ENCODE measurements at places on chromosomes 12 and 14. TPM values are rescaled to one million over a fixed set of nuclear protein-coding genes. Genes with fewer than 3 reads are reported as not detected.

DNA sequence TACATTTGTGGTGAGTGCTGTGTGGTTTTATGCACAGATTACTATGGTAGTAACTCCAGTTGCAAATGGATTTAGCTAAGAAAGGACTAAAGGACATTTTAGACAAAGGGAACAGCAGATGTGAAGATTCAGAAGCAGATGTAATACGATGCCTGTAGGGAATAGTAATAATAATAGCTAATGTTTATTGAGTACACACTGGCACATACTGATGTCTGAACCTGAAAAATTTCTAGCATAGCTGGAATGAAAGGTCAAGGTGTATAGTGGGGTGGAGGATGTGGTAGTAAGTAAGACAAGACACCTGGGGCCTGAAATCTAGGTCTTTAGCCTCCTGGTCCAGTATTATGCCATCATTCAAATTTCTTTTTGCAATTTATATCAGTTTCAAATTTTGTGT is 54.3 kb upstream of the LRTM2 start:
- no peak for DNase-seq

The TSPAN11 gene
- total RNA-seq: 0.28 TPM

The TAMALIN gene
- total RNA-seq: 13.4 TPM

The KRT77 gene
- total RNA-seq: not detected

DNA sequence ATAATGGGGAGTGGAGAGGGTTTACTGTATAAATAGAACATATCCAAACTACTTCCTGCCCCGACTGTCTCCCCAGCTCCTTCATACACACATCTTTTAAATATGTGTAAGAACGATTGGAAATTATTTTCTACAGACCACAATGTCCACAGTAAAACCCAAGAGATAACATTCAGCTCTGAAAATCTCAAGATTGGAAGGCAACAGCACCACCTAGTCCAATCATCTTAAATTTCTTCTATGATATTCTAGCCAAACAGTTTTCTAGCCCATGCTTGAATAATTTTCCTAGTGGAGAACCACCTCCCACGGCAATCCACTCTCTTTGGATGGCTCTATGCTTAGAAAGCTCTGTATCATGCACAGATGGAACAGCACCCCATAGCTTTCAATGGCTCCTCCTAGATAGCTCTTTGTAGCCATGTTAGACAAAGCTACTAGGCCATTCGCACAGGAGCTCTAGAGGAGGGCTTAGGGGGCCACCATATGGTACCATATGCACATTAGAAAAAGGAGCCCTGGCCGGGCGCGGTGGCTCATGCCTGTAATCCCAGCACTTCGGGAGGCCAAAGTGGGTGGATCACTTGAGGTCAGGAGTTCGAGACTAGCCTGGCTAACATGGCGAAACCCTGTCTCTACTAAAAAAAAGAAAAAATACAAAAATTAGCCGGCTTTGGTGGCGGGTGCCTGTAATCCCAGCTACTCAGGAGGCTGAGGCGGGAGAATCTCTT is 18.1 kb downstream of the VDR start:
- DNase-seq: no peak

DNA sequence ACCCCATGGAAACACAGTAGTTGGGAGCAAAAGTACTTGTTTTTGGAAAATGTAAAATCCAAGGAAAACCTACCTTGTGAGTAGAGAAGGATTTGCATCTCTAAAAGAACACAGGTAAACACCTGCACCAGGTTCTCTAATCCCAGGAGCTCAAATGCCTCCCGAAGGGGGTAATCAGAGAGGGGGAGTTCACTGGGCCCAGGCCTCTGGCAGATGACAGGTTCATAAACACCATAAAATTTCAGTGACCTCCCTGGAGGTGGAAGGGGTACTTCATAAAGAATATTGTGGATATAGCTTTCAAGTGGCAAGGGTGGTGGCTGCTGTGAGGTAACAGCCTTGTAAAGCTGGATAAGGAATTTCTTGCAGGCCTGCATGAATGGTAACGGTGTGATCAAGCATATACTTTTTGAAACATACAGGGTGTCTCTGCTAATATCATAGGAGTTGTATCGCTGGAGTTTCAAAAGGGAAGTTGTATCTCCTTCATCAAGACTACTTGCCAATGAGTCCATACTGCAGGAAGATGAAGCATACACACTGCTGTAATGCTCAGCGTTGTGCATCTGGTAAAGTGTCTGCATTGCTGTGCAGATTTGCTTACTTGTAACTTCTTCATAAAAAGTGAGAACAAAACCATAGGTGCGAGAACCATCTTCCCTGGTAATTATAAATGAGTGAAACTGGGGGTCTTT is 111.3 kb downstream of the DENND5B start:
- no peak for DNase-seq

- no peak for DNase-seq
Measured at GRCh38 chr14:78975734-78976133, 805.6 kb downstream of the NRXN3 start.

The PMEL gene
- total RNA-seq: 2.0 TPM

All from pancreas (tissue), 10 donors.